ENCODE measurements at places on chromosomes 12 and 14.

DNA sequence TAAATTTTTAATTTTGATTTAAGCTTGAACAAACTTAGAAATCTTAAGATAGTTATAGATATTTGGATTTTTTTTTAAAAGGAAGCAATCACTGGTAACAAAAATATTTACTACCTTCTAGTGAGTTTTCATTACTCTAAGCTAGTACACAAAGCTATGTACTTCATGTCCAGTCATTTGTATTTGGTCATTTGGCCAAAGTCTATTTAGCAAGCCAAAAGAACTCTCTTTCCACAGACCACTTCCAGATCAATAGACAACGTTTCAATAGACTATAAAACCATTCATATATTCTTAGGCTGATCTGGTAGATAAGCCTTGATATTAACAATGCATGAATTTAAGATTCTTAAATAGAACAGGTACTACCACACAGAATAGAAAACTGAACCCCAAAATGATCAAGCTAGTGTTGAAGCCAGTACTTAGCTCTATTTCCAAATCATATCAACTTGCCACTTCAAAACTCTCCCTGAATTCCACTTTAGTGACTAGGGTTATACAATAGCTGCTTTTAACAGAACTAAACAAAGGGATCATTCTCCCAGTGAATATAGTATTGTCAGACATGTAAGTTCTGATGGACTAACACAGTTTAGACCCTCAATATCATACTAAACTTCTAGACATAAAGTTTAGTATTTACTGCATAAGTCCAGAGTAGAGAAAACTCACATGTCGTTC, 21.7 kb downstream of the CAPRIN2 start:
- DNase-seq = no peak

DNA sequence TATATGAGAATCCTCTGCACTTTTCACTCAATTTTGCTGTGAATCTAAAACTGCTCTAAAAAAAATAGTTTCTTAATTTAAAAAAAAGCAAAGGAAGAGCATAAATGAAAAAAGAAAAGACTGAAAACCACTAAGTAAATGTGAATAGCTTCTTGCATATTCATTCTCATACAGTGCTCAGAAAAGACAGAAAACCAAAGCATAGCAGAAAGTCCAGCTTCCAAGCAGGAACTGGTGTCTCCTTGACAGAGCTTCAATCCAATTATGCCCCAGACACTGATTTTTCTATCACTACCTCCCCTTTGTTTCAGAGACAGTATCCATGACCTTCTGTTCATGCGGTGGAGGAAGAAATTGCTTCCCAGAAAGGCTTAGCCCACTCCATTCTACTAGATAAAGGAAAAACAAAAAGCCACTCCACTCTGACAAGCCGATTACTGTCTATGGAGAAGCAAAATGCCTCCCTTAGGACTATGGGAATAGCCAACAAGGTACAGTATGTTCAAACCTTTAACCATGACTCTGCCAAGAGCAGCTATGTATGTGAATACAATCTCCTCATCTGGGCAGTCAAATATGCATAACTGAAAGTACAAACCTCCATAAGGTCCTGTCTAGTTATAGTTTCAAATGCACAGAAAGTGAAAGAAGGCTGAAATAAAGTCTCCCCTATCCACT, 40.6 kb downstream of the ATF7 start:
- no peak for DNase-seq

GRCh38 chr14:102278631-102278935, 26.4 kb downstream of the MOK start:
- DNase-seq = no peak

DNA sequence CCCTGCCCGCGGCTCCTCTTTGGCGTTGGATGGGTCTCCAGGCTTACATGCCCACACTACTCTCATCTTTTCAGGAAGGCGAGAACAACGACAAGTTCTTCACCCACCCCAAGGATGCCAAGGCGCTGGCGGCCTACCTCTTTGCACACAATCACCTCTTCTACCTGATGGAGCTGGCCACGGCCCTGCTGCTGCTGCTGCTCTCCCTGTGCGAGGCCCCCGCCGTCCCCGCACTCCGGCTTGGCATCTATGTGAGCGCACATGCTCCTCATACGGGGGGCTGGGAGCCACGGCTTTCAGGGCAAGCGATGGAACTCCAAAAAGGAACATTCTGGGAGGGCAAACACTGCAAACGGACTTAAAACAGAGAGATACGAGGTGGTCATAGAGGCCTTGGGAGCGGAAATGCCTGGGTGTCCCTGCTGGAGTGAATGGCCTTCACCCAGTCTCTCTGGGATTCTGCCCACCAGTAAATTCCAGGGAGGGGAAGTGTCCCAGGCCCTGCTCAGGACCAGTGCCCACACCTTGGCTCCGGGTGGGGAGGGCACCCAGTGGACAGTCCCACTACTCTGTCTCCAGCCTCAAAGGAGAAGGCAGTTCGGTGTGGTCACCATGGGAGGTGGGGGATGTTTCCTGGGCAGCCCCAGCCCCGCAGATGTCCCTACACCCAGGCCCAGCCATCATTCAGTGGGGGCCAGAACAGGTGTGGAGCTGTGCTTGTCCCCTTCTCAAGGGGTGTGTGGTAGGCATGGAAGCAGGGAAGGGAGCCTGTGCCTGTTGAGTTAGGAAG, 45.0 kb downstream of the TPCN1 start:
- DNase-seq = no peak

GRCh38 chr12:130462558-130463274, 125.0 kb downstream of the PIWIL1 start:
- DNase-seq = no peak

- DNase-seq = no peak
These were observed 1713.2 kb upstream of the FLRT2 start for GRCh38 chr14:83816761-83817160.

- no peak for DNase-seq
These were observed 89.2 kb downstream of the BCL2L14 start for GRCh38 chr12:12159988-12160387.

DNA sequence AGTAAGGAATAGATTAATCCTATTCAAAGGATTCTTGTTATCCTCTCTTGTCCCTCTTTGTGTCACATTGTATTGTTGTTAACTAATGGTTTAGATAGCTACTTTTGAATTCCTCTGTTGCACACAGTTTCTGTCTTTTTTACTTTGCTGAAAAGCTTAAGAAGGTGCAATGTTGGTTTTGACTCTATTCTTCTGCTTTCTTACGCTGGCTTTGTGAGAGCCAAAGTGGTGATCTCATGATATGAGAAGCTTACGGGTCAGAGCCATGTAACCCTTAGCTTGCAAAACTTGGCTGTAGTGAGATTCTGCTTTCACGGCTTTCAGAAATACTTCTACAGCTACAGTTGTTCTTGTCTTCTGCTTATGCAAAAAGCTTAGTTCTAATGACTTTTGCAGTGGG, 239.7 kb downstream of the TRHDE start:
- DNase-seq = no peak

GRCh38 chr12:104779134-104779533, 179.0 kb downstream of the SLC41A2 start:
- no peak for DNase-seq

- DNase-seq = no peak
These were observed 593 bp upstream of the PA2G4 start for GRCh38 chr12:56103823-56104108.
